ENCODE measurements at places on chromosomes 4 and X. TPM values are rescaled to one million over a fixed set of nuclear protein-coding genes. Genes with fewer than 3 reads are reported as not detected.

Gene CYBB
- total RNA-seq: 39.8 TPM

Gene CT47B1
- not detected for total RNA-seq

Gene OCRL
- 21.4 TPM for total RNA-seq

Gene PPBP
- total RNA-seq: 10.9 TPM

Gene PLP1
- total RNA-seq: 637 TPM

Gene ANTXR2
- 94.4 TPM for total RNA-seq

DNA sequence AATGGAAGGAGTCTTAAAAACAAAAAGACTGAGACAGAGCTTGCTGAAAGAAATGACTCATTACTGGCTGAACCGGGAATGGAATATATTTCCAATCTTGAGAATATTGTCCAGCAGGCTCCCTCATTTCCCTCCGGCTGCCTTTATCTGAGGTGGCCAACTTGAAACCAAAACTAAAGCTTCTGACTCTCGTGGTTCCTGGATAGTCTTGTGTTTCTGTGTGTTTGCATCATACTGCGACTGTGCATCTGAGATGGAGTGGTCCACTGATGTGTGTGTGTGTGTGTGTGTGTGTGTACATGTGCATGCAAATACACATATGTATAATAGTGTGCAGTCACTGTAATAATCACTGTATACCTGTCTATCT is 145.6 kb upstream of the SCML1 start:
- no peak for DNase-seq

GRCh38 chrX:40156470-40157227 is 58.9 kb upstream of the BCOR start:
- no peak for DNase-seq

- no peak for DNase-seq
Measured at GRCh38 chrX:13966071-13966792, 63.5 kb downstream of the GEMIN8 start.

GRCh38 chrX:33190016-33190415 is 21.3 kb downstream of the DMD start:
- no peak for DNase-seq

DNA sequence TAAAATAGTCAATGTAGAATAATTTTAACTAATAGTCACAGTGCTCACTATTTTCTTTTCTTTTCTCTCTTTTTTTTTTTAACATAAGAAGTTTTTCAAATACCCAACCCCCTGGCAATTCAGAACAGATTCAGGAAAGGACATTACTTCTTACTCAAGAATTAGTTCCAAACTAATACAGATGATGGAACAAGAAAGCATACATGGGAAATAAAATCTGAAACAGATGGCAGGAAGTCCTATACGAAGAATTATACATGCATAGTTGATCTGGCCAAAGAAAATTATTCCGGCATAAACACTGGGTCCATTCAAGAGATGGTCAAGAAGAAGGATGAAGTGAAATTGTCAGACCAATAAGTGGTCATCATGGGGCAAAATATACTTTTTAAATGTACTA is 614.4 kb upstream of the INTU start:
- DNase-seq: no peak

GRCh38 chr4:183333202-183333601 is 11.0 kb upstream of the CLDN24 start:
- no peak for DNase-seq

GRCh38 chr4:140162596-140162995 is 8.6 kb upstream of the MAML3 start:
- DNase-seq: no peak

- DNase-seq: no peak
Measured at GRCh38 chr4:102901804-102902203, 33.0 kb downstream of the CISD2 start.

GRCh38 chr4:68673143-68673542 is 2.7 kb upstream of the UGT2B15 start:
- no peak for DNase-seq

DNA sequence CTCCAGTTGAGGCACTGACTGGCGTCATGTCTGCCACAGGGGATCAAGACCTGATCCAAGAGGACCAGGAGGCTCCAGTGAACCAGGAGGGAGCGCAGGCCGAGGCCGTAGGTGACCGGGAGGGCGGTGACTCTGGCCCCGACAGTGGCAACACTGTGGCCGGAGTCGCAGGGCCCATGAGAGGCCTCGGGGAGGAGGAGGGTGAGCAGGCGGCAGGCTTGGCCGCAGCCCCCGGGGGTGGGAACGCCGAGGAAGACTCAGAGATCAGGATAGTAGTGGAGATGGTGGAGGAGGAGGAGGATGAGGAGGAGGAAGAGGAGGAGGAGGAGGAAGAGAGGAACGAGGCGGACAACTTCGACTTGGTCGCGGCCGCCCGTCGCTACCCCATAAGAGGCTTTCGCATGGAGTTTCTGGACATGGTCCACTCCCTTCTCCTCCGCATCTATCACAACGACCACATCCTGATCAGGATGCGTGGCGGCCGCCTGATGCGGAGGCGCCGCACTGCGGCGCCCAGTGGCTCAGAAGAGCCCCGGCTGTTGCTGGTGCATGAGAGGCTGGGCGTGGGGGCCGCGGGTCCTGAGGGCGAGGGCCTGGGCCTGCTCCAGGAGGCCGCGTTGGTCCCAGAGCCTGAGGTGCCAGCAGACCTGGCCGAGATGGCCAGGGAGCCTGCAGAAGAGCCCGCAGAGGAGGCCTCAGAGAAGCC is 560 bp downstream of the CT47C1 start:
- DNase-seq: no peak

DNA sequence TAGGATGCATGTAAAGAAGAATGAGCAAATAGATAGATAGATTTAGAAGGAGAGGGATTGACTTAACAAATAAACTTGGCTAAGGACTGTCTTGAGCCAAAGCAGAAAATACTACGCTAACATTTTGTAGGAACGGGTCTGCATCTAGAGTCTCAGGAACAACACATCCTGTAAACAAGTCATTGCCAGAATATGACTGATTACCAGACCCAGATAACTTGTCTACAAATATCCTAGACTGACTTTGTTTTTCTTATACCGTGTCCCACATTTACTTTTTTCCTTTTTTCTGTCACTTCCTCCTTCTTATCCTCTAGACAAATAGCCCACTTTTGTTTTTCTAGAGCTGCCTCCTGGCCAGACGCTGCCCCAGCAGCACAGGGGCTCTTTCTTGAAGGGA is 393.6 kb downstream of the PDGFC start:
- DNase-seq: no peak

All from sciatic nerve (tissue), 2 donors.